ENCODE measurements at places on chromosomes 7 and 10.

DNA sequence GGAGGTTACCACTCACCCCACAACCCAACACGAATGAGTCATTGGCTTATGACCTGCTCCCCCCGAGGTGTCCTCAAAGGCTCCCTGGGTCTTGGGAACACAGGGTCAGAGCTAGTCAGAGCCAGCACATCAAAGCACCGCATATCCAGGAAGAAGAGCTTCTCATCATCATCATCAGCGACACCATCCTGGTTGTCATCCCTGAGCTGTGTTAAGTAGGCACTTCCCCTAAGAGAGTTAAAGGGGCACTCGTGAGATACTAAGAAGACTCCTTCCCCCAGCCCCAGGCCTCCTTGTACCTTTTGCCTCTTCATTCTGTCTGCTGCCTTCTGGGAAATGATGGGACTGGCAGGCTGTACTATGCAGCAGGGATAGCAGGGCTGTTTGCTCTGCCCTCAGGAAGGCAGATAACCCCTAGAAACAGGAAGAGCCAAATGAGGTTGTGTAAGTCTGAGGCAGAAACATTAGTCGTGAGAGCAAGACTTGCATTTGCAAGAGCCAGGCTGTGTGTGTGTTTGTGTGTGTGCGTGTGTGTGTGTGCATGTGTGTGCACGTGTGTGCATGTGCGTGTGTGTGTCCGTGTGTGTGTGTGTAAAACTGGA is 11.1 kb upstream of the CPA1 start:
- DNase-seq: no peak

- DNase-seq: no peak
These were observed 588 bp downstream of the CYREN start for GRCh38 chr7:135169964-135170273.

DNA sequence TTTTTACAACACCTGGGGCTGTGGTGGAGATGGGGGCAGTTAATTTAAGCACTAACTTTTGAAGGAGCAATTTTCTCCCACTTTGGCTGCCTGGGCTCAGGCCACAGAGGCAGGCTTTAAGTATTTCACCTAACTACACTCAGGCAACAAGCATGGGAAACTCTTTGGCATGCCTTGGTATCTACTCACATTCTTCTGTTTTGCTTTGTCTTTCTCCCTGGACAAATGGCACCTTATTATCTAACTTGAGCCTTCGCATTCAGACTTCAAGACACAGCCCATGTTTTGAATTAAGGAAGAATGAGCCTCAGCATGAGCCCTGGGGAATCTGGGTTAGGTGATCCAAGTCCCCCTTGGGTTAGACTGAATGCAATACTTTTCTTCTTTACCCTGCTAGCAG is 31.8 kb upstream of the BMPER start:
- no peak for DNase-seq

- DNase-seq: no peak
These were observed 294.3 kb downstream of the MAGI2 start for GRCh38 chr7:79159040-79159664.

GRCh38 chr7:78260826-78261225 is 462.3 kb downstream of the PHTF2 start:
- no peak for DNase-seq

DNA sequence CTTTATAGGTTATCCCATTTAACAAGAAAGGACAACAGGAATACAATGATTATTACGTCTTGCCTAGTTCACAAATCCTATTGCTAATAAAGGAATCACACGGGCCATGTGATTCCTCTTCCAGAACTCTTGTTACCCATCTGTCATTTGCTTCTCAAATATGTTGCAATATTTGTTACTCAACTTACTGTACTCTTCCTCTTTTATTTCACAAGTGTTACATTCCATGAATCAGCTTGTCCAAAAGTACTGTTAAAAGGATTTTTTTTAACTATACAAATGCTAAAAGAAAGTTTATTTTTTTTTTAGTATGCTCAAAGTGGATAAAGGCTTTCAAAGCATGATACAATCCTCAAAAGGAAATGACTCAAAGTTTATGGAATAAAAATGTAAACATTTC is 3.9 kb upstream of the CD36 start:
- no peak for DNase-seq

DNA sequence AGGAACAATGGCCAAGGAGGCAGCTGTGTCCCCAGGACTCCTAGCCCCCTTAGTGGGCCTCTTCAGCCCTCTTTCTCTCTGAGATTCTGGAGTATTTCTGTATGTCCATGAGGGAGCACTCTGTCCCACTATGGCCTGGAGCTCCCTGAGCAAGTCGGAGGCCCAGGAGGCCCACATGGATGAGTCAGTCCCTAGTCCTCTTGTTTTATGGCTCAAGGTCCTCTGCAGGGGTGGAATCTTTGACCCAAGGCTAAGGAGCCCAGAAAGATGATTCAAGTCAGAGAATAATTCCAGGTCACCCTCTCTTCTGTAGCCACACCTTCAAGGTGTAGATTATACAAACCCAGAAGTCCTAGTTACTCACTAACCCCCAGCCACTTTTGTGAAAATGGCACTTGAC is 125.6 kb downstream of the PLXNA4 start:
- DNase-seq: no peak

DNA sequence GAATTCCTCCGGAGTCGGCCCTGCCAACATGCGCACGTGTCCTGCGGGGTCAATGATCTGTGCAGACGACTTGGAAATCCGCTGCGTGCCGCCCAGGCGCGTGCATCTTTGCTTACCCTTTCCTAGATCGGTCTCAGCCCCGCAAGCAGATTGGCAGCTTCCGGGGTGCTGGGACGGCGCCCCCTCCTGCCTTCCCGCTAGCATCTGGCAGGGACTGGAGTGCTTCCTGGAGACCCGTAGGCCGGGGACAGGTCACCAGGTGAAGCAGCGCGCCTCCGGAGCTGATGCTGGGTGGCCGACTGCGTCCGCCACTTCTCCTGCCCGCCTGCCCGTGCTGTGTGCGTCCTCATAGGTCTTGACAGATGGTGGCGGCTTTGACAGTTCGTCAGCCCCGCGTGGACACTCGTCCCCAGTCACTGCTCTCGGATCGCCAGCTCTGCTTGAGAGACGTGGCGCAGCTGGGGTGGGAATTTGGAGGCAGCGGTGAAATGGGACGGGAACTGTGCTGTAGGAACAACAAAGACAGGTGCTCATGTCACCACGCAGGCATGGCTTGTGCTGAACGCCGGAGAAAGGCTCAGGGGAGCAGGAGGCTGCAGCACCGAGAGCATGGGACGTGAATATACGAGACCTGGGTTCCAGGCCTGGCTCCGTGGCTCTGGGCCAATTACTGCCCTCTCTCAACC is 21.9 kb upstream of the KCNK18 start:
- DNase-seq: peak; percentile 27

GRCh38 chr7:66429498-66430163 is 199.1 kb upstream of the KCTD7 start:
- DNase-seq: no peak

GRCh38 chr10:86970162-86970981 is 2.1 kb downstream of the ADIRF start:
- DNase-seq: no peak

DNA sequence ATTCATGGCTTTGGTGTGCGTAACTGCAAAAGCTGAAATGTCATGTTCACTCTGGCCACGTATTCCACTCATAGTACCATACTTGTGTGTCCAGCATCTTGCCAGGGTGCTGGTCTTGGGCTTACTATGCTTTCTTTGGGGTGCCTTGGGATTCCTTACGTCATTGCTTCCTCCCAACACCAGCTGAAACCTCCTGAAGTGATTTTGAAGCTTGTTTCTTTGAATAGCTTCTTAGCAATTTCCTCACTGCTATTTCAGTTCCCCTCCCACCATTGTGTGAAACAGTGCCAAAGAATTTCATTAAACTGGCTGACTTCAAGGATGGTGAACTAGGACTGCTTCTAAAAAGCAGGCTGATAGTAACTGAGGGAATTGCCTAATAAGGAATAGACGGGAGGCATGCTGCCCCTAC is 36.9 kb downstream of the ENTPD1 start:
- no peak for DNase-seq

Data from CD8-positive, alpha-beta T cell (primary cell).